ENCODE measurements at places on chromosomes 12 and 14.

GRCh38 chr12:56157201-56158028 lies 744 bp upstream of the MYL6 start:
- DNase-seq: no peak

DNA sequence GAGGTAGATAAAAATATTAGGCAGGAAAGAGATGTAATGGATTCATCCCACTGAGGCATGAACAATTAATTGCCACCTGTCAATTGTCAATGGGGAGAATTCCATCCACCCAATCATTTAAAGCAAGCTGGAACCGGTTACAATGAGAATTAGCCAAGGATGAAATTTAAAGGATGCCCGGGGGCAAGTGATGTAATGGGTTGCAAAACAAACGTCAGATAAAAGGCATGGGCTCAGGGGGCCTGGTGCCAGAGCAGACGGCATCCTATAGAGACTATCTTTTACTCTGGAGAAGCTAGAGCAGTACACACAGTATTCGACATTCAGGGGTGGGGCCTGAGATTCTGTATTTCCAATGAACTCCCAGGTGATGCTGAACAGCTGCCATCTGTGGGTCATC lies 80.5 kb upstream of the ZFP36L1 start:
- DNase-seq: no peak

DNA sequence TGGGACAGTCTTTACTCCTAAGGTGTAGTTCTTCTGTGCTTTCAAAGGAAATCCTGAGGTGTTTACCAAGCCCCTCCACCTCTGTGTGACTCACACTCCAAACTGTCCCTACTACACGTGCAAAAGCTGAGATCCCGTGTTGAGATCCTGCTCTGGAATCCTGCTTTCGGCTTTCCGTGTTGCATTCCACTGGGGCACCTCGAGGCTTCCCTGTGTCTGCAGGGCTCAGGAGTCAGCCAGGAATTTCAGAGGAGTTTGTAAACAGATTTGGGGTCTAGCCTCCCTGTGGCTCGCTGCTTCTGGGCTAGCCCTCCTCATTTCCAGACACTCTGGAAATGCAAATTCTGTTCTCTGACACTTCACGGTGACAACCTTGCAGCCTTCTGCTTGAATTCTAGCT lies 48.4 kb downstream of the CACNA2D4 start:
- no peak for DNase-seq

- DNase-seq: no peak
These were observed 3.0 kb upstream of the PPP1CC start for GRCh38 chr12:110745542-110746284.

GRCh38 chr14:71625891-71626701 lies 306.1 kb upstream of the RGS6 start:
- DNase-seq: no peak

DNA sequence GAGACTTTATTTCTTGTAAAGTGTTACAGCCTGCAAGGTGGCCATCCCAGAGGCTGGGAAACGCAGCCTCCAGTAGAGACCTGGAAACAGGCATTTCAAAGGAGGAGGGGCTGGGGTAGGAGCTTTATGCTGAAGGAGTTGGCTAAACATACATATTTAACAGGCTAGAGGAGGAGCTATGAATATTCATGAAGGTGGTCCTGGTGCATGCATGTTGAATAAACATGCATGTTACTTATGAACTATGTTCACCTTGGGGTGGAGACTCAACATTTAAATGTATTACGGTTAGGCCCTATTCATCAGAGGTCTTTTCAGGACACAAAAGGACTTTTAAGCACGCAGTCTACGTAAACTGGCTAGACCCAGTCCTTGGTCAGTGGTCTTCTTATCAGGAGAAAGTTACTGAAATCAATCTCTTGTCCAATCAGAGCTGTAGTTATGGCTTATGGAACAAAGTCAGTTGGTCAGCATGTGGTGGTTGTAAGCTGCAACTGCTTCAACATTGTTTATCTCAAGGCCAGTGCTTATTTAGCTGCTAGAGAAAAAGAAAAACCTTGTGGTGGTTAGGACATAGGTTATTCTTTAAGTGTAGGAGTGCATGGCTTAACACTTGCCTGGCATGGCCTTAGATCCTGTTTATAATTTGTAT lies 11.4 kb upstream of the ARF6 start:
- no peak for DNase-seq

Measured in stimulated activated CD8-positive, alpha-beta memory T cell treated with anti-CD3 and anti-CD28 coated beads, Interleukin-4, amount 100 ng/mL, for 24 hours (primary cell).